ENCODE measurements at places on chromosomes 11 and 22. TPM values are rescaled to one million over a fixed set of nuclear protein-coding genes. Genes with fewer than 3 reads are reported as not detected.

The ENTHD1 gene
- polyA plus RNA-seq = not detected

The JHY gene
- polyA plus RNA-seq = 2.3 TPM

The OR2D2 gene
- not detected for polyA plus RNA-seq

The TTC28 gene
- 15.9 TPM for polyA plus RNA-seq

The APOBEC3A gene
- 0.62 TPM for polyA plus RNA-seq

The PTGDR2 gene
- 0.98 TPM for polyA plus RNA-seq

The ADORA2A gene
- polyA plus RNA-seq = 2.6 TPM

The CATSPER1 gene
- polyA plus RNA-seq = 0.35 TPM

The HTR3A gene
- 1.2 TPM for polyA plus RNA-seq

The CHRDL2 gene
- polyA plus RNA-seq = 72.8 TPM

The LYVE1 gene
- polyA plus RNA-seq = 99.9 TPM

The GRAP2 gene
- polyA plus RNA-seq = 1.7 TPM

The ISX gene
- polyA plus RNA-seq = not detected
